ENCODE measurements at places on chromosomes 3 and 15. TPM values are rescaled to one million over a fixed set of nuclear protein-coding genes. Genes with fewer than 3 reads are reported as not detected.

The HEXA gene
- total RNA-seq: 81.2 TPM

The VILL gene
- total RNA-seq: 5.8 TPM

The KCNMB2 gene
- not detected for total RNA-seq

The PRR20G gene
- total RNA-seq: not detected

The NTRK3 gene
- under 0.01 TPM for total RNA-seq

The FBXO22 gene
- total RNA-seq: 43.6 TPM

The CA12 gene
- total RNA-seq: 1.2 TPM

The MAP3K13 gene
- total RNA-seq: 13.4 TPM

The COL6A6 gene
- total RNA-seq: not detected

The PAQR5 gene
- total RNA-seq: not detected

The BTLA gene
- under 0.01 TPM for total RNA-seq

The AGTR1 gene
- total RNA-seq: not detected

The ZNF501 gene
- 4.6 TPM for total RNA-seq

The IGF2BP2 gene
- 120 TPM for total RNA-seq

The RTP4 gene
- 2.0 TPM for total RNA-seq

The KLF13 gene
- 28.7 TPM for total RNA-seq

The EXOG gene
- total RNA-seq: 13.6 TPM

The GOLGA8G gene
- not detected for total RNA-seq

The ARGFX gene
- not detected for total RNA-seq

The CCNB2 gene
- total RNA-seq: 22.5 TPM

The REC114 gene
- total RNA-seq: not detected

The FBXO40 gene
- total RNA-seq: not detected

The ARL8B gene
- 58.1 TPM for total RNA-seq

The ATP13A5 gene
- not detected for total RNA-seq

The CLDN11 gene
- total RNA-seq: 698 TPM

The CLDND1 gene
- total RNA-seq: 88.8 TPM

The SPATA12 gene
- total RNA-seq: 0.33 TPM

The ROBO2 gene
- under 0.01 TPM for total RNA-seq

The LYZL4 gene
- not detected for total RNA-seq

The GCSAM gene
- not detected for total RNA-seq

The IQGAP1 gene
- 323 TPM for total RNA-seq

The DUT gene
- total RNA-seq: 39.2 TPM

The LIPC gene
- total RNA-seq: not detected

The CLRN1 gene
- not detected for total RNA-seq

The SLC28A1 gene
- total RNA-seq: not detected

The PPP1R14D gene
- total RNA-seq: not detected

The NR1I2 gene
- not detected for total RNA-seq

The SUSD5 gene
- 4.3 TPM for total RNA-seq

The C3orf22 gene
- not detected for total RNA-seq

The ST3GAL6 gene
- 6.0 TPM for total RNA-seq

The ITIH4 gene
- total RNA-seq: 0.96 TPM

The KLHL6 gene
- total RNA-seq: 11.7 TPM

All from vein endothelial cell (primary cell).